ENCODE measurements at places on chromosomes 7 and 10. TPM values are rescaled to one million over a fixed set of nuclear protein-coding genes. Genes with fewer than 3 reads are reported as not detected.

PRSS37 gene
- not detected for total RNA-seq

INA gene
- 0.40 TPM for total RNA-seq

CDC14C gene
- total RNA-seq, result not detected

SLC26A5 gene
- not detected for total RNA-seq

KMT2C gene
- 53.7 TPM for total RNA-seq

TWNK gene
- total RNA-seq, result 10.9 TPM

LAMTOR4 gene
- total RNA-seq, result 140 TPM

CYP2C8 gene
- total RNA-seq, result not detected

C10orf62 gene
- total RNA-seq, result not detected

MSS51 gene
- 3.5 TPM for total RNA-seq

DNA sequence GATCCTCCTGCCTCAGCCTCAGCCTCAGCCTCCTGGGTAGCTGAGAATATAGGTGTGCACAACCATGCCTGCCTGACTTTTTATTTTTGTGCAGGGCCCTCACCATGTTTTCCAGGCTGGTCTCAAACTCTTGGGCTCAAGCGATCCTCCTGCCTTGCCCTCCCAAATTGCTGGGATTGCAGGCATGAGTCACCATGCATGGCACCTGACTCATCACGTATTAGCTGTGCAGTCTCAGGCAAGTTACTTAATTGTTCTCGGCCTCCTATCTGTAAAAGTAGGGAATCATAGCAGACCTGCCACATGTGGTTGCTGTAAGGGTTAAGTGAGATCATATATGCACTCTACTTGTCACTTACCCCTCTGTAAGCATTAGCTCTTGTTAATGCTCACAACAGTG is 117.2 kb downstream of the ANLN start:
- DNase-seq, result no peak
- peaks cover 2% of the 10 kb centered on the region for H3K27me3 ChIP-seq
- H3K36me3 ChIP-seq, result no peaks in the 10 kb centered on the region
- H3K4me1 ChIP-seq, result no peaks in the 10 kb centered on the region

DNA sequence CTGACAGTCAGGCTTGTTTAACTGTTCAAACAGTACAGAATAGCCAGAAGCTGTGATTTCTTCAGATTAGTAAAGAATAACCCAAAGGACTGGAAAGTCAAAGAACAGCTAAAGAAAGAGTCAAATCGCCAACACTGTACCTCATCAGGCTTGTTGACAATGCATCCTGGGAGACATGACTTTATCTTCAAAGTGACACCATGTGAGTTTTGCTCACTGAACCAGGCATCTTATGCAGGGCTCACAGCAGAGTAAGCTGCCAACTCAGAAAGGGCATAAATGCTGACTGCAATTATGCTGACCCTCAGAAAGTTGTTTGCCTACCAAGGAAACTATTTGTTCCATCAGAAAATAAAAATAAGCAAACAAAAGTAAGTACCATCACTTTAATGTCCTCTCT is 96.4 kb downstream of the MAGI2 start:
- no peak overlapping the region for H3K4me3 ChIP-seq
- no peaks in the 10 kb centered on the region for H3K27me3 ChIP-seq
- H3K27ac ChIP-seq, result no peak overlapping the region
- H3K36me3 ChIP-seq, result no peaks in the 10 kb centered on the region
- no peak for DNase-seq
- no peaks in the 10 kb centered on the region for H3K4me1 ChIP-seq

DNA sequence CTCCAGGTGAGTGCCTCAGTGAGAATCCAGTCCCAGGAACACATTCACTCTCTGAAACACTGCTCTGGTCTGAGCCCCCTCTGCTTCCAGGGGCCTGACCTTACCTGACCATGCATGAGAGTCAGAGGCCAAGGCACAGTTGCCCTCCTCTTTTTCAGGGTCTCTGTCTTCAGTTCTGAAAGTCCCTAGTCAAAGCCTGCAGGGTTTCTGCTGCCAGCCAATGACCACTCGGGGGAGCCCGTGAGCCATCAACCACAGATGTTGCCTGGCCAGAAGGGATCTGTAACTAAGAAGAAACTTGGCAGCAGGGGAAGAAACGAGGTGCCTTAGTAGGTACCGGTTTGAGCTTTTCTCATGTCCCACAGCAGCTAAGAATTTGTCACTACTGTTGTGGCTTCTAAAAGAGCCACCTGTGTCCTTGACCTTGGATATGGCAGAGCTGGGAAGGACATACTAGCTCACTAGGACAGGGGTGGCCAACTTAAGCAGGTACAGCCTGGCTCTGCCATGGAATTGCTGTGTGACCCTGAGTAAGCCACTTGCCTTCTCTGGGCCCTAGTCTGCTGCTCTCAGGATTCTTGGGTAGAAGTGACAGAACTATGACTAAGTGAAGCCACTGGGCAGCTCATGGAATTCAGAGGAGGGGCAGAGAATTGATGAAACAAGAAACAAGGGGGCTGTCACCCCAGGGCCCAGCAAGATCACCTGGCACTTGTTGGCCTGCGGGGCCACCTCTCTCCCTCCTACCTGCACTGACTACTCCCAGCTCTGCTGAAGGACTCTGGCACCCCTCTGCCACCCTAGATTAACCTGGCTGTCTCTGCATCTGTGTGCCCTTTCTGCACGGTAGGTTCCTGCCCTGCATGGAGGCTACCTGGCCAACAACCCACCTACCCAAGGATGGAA is 83.8 kb upstream of the GPR26 start:
- DNase-seq, result peak; percentile 69
- H3K36me3 ChIP-seq, result no peaks in the 10 kb centered on the region
- no peaks in the 10 kb centered on the region for H3K4me1 ChIP-seq
- no peak overlapping the region for H3K4me3 ChIP-seq
- no peak overlapping the region for H3K27ac ChIP-seq

DNA sequence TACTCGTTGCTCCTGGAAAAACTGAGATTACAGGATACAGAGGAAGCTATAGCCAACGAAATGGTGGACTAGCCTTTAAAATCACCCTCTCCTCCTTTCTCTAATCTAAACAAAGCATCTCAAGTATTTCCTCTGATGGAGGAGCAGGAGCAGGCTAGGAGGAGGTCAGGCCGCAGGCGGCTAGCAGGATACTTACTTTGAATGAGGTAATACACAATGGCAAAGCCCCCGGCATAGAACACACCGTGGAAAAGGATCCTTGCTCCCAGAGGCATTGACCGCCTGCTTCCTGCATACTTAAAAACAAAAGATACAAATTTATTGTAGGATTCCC is 64.4 kb downstream of the STK17A start:
- H3K4me1 ChIP-seq, result peaks cover 72% of the 10 kb centered on the region
- DNase-seq, result peak; percentile 98
- H3K27ac ChIP-seq, result peak overlapping the region; percentile 97
- peak overlapping the region; percentile 52 for H3K4me3 ChIP-seq
- H3K27me3 ChIP-seq, result no peaks in the 10 kb centered on the region

- no peak overlapping the region for H3K27ac ChIP-seq
- H3K4me1 ChIP-seq, result no peaks in the 10 kb centered on the region
- H3K4me3 ChIP-seq, result no peak overlapping the region
- no peak for DNase-seq
- no peaks in the 10 kb centered on the region for H3K36me3 ChIP-seq
- H3K27me3 ChIP-seq, result no peaks in the 10 kb centered on the region
These were observed 514.2 kb downstream of the CCSER2 start for GRCh38 chr10:84842593-84842992.

DNA sequence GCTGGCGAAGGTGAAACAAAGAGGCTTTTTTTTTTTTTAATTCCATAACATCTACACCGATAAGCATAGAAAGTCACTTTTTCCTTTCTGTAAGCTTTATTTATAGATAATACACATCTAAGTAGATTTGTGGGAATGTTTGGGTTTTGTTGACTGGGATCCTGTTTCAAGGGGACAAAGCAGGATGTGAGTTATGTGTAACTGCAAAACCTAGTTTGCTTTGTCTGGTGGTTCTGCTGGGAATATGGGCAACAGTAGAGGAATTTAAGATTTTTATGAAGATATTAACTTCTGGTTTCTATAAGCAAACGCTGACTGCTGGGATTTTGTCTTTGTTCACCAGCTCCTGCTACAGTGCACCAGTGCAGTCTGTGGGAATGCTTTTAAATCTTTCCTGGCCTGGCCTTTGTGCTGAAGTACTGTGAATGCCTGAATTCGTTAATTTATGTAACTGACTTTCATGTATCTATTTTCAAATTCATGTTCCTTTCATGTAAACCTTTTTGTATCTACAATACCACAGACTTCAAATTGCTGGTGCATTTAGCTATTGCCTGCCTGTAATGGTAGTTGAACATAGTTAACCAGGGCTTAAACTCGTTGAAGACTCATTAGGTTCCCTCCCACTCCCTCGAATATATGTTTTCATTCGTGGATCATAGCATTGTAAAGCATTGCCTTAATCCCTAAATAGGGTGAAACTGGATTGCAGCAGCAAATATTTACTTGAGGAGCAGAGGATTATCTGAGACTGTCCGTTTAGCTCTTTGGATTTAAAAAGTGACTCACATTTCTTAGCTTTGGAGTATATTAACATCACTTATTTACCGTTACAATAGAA is 1.5 kb downstream of the KLHL7 start:
- no peaks in the 10 kb centered on the region for H3K27me3 ChIP-seq
- H3K36me3 ChIP-seq, result no peaks in the 10 kb centered on the region
- H3K4me1 ChIP-seq, result peaks cover 17% of the 10 kb centered on the region
- peak overlapping the region; percentile 78 for H3K27ac ChIP-seq
- DNase-seq, result peak; percentile 55
- H3K4me3 ChIP-seq, result peak overlapping the region; percentile 99

DNA sequence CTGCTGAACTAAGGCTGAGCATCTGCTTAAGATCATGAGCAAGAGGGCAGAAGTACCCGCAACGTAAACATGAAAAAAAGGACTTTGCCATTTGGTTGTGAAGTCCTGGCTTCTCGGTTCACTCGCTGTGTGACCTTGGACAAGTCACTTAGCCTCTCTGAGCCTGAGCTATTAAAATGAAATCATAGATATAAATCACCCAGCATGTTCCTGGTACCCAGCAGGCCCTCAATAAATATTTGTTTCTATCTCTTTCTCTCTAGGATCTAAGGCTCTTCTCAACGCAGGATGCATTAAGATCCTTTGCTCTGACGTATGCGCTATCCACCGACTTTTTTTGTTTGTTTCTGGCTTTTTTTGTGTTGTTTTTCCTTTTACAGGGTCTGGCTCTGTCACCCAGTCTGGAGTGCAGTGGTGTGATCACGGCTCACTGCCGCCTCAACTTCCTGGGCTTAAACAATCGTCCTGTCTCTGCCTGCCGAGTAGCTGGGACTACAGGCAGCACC is 6.7 kb downstream of the HIP1 start:
- DNase-seq, result no peak
- no peak overlapping the region for H3K27ac ChIP-seq
- no peaks in the 10 kb centered on the region for H3K36me3 ChIP-seq
- H3K27me3 ChIP-seq, result no peaks in the 10 kb centered on the region
- H3K4me1 ChIP-seq, result no peaks in the 10 kb centered on the region

GRCh38 chr10:77422491-77423338 is 214.9 kb downstream of the KCNMA1 start:
- no peak overlapping the region for H3K4me3 ChIP-seq
- no peak for DNase-seq
- no peak overlapping the region for H3K27ac ChIP-seq
- peaks cover 5% of the 10 kb centered on the region for H3K27me3 ChIP-seq

GRCh38 chr7:153584132-153584531 is 468.1 kb upstream of the DPP6 start:
- H3K36me3 ChIP-seq, result no peaks in the 10 kb centered on the region
- no peaks in the 10 kb centered on the region for H3K4me1 ChIP-seq
- no peak overlapping the region for H3K4me3 ChIP-seq
- no peak overlapping the region for H3K27ac ChIP-seq
- DNase-seq, result no peak
- H3K27me3 ChIP-seq, result no peaks in the 10 kb centered on the region

DNA sequence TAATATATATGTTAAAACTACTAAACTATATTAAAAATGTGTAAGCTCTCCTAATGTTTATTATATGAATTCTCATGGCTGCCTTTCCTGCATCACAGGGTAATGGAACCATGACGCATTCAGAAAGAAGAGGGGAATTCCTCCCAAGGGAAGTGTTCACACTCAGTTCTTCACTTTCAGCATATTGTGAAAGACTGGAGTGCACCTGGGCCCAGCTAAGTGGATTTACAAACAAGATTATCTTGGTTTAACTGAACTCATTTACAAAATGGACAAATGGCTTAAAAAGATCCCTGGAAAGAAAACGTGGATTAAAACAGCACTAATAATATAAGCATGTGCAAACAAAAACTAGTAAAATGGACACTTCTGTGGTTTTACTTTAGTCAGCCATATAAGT is 149.8 kb downstream of the DOCK4 start:
- H3K4me1 ChIP-seq, result peaks cover 11% of the 10 kb centered on the region
- no peak overlapping the region for H3K4me3 ChIP-seq
- H3K36me3 ChIP-seq, result no peaks in the 10 kb centered on the region
- DNase-seq, result peak; percentile 28

- H3K4me3 ChIP-seq, result no peak overlapping the region
- no peak overlapping the region for H3K27ac ChIP-seq
- no peaks in the 10 kb centered on the region for H3K36me3 ChIP-seq
These were observed 98.0 kb upstream of the ZNF722 start for GRCh38 chr7:63900394-63901203.

- H3K27me3 ChIP-seq, result no peaks in the 10 kb centered on the region
- H3K27ac ChIP-seq, result no peak overlapping the region
- H3K36me3 ChIP-seq, result no peaks in the 10 kb centered on the region
- DNase-seq, result no peak
These were observed 217.1 kb upstream of the DPP6 start for GRCh38 chr7:153835103-153835502.

DNA sequence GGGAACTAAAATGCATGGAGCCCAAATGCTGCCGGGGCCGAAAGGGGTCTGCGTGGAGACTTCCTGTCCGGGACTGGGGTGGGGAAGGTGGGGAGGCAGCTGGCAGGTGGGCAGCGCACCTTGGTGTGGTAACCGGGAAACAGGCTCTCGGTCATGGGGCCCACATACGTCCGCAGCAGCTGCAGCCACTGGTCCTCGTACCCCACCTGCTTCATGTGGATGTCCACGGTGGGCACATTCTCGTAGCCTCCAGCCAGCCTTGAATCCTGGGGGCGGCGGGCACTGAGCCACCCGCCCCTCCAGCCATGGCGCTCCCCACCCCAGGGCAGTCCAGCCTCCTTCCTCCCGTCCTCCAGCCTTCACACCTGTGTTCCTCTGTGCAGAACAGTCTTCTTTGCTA is 6.6 kb upstream of the MOGAT3 start:
- no peak for DNase-seq
- no peak overlapping the region for H3K27ac ChIP-seq
- H3K4me3 ChIP-seq, result no peak overlapping the region
- H3K36me3 ChIP-seq, result peaks cover 11% of the 10 kb centered on the region
- H3K4me1 ChIP-seq, result no peaks in the 10 kb centered on the region

DNA sequence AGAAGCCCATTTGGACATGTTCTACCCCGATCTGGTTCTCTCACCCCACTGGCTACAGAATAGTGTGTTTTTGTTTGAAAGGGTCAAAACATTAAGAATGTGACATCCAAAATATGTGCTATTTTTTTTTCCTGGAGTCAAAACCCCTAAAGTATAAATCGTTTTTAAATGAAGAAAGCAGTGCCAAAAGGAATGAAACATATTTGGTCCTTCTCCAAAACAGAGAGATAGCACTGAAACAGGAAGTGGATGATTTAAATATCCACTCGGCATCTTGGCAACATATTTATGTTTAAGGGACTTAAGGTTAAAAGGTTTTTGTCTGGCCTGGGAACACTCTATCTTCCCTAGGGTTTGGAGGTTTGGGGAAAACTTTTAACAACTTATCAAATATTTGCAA is 32.3 kb downstream of the CALD1 start:
- peaks cover 2% of the 10 kb centered on the region for H3K36me3 ChIP-seq
- H3K27me3 ChIP-seq, result no peaks in the 10 kb centered on the region
- peaks cover 46% of the 10 kb centered on the region for H3K4me1 ChIP-seq

GRCh38 chr10:125692196-125692595 is 9.2 kb upstream of the TEX36 start:
- DNase-seq, result no peak
- no peak overlapping the region for H3K27ac ChIP-seq
- no peaks in the 10 kb centered on the region for H3K36me3 ChIP-seq
- no peaks in the 10 kb centered on the region for H3K27me3 ChIP-seq
- H3K4me1 ChIP-seq, result peaks cover 3% of the 10 kb centered on the region
- no peak overlapping the region for H3K4me3 ChIP-seq
